ENCODE measurements at places on chromosomes 7 and 10. TPM values are rescaled to one million over a fixed set of nuclear protein-coding genes. Genes with fewer than 3 reads are reported as not detected.

Gene CHST3
- 14.5 TPM for total RNA-seq

Gene ACHE
- not detected for total RNA-seq

Gene IKZF1
- total RNA-seq: not detected

Gene TMEM120A
- 27.8 TPM for total RNA-seq

Gene SP8
- total RNA-seq: not detected
